ENCODE measurements at places on chromosomes 16 and 17. TPM values are rescaled to one million over a fixed set of nuclear protein-coding genes. Genes with fewer than 3 reads are reported as not detected.

Gene GCGR
- total RNA-seq = 0.52 TPM

DNA sequence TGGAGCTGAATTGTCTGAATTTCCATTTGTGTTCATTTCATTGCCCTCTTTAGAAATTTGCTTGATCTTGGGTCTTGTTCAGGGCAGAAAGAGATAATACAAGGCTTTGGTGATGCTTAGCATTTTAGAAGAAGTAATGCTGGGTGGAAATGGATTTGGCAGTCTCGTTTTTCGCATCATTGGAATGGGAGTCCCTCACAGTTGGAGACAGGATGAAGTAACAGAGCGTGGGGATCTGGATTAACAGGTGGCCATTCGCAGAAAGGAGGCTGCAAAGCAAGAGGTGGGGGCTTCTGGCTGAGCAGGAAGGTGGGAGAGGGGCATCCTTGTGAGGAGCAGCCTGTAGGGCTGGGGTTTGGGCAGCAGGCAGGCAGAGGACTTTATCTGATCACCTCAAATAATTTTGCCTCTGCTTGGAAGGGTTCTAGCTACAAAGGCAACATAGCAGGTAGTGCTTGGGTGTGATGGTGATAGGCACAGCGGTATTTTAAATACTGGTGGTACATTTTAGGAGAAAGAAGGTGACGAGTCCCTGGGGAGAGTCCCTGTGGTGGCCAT, 17.0 kb downstream of the KSR1 start:
- no peaks in the 10 kb centered on the region for H3K36me3 ChIP-seq
- DNase-seq = no peak
- H3K27ac ChIP-seq = peak overlapping the region; percentile 69
- peaks cover 59% of the 10 kb centered on the region for H3K4me1 ChIP-seq
- H3K27me3 ChIP-seq = no peaks in the 10 kb centered on the region

- no peak overlapping the region for H3K4me3 ChIP-seq
- H3K27ac ChIP-seq = no peak overlapping the region
- no peak for DNase-seq
- H3K27me3 ChIP-seq = no peaks in the 10 kb centered on the region
Observed at GRCh38 chr17:10666906-10667305, 9.8 kb upstream of the MYH3 start.

DNA sequence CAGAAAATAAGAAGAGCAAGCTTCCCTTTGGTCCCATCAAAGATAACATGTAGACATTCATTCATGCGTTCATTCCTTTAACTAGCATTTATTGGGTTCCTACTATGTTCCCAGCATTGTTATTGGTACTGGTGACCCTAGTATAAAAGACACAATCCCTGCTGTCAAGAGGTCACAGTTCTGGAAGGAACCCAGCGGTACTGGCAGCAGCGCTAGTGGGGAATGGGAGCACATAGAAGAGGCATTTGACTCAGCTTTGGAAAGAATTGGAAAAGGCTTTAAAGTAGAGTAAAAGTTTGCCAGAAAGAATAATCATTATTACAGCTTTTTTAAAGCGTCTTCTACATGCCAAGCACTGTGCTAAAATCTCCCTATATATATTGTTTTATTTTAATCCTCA, 41.7 kb upstream of the NF1 start:
- H3K4me3 ChIP-seq = no peak overlapping the region
- no peaks in the 10 kb centered on the region for H3K36me3 ChIP-seq
- H3K27ac ChIP-seq = no peak overlapping the region
- H3K27me3 ChIP-seq = no peaks in the 10 kb centered on the region
- no peaks in the 10 kb centered on the region for H3K4me1 ChIP-seq
- DNase-seq = no peak

DNA sequence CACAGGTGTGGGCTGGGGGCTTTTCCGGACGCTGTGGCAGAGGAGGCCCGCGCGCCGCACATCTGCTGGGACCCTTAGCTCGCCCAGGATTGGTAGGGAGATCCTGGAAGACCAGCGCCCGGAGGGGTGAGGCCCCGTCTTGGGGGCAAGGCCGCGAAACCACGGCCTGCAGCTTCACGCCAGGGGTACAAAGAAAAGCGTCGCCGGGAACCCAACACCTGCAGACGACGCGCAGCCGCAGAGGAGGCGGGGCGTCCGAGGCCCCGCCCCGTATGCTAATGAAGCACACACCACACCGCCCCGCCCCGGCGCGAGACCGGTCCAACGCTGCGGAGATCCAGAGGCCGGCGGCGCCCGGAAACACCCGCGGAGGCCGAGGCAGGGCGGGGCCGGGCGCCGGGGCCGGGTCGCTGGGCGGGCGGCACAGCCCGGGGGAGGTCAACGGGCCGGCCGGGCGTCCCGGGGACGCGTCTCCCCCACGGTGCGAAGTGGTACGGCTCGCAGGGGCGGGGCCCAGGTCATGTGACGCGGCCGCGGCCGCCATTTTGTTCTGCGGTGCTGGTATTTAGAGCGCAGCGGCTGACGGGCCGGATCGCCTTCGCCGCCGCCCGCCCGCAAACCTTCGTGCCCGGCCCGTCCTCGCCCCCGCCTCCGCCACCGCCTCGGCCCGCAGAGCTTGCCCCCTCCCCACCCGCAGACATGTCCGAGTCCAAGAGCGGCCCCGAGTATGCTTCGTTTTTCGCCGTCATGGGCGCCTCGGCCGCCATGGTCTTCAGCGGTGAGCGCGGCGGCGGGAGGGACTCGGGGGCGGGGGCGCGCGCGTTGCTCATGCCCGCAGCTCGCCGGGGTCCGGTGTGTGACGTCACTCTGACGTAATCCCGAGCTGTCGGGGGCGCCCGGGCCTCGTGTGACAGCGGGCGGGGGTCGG, at the start of gene ATP6V0C:
Gene ATP6V0C (plus strand): TSS at position 548 of the 928 bp plus-strand sequence. CDS start 152 bp downstream, at position 700.
- peaks cover 54% of the 10 kb centered on the region for H3K4me1 ChIP-seq
- DNase-seq = peak; percentile 96
- no peaks in the 10 kb centered on the region for H3K36me3 ChIP-seq
- H3K27ac ChIP-seq = peak within 1 kb of the TSS; percentile 99

DNA sequence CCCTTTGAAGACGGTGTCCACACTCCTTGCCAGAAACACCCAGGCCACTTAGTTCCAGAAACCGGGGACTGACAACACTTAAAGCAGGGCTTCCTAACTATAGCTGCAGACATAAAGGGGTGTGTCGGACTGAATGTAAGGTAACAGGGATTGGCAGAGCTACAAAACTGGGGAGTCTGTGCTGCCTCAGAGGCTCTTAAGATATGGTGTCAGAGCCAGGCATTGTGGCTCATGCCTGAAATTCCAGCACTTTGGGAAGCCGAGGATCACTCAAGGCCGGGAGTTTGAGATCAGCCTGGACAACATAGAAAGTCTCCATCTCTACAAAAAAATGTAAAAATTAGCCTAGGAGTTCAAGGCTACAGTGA, 14.2 kb upstream of the NLRC3 start:
- no peaks in the 10 kb centered on the region for H3K4me1 ChIP-seq
- H3K27ac ChIP-seq = no peak overlapping the region
- no peaks in the 10 kb centered on the region for H3K36me3 ChIP-seq
- no peak for DNase-seq

Gene SARM1
- 13.7 TPM for total RNA-seq

DNA sequence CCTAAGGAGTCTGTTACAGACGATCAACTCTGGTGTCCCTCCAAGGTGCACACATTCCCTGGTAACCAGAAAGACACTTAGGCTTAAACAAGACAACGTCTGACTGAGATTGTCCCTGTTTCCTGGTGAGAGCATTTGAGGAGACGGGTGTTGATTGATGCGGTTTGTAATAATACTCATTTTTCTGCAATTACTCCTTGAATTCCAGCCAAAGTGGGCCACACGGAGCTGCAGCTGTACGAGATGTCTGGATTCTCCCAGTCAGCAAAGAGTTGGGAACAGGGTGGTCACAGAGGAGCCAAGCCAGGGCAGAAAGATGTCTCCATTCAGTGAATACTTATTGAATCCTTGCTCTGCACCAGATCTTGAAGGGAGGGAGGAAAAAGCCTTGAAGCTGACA, 30.9 kb upstream of the CES5A start:
- H3K27me3 ChIP-seq = no peaks in the 10 kb centered on the region
- no peak overlapping the region for H3K27ac ChIP-seq
- no peak overlapping the region for H3K4me3 ChIP-seq
- no peak for DNase-seq

Gene TMEM132E
- total RNA-seq = not detected

- no peak within 1 kb of the TSS for H3K4me3 ChIP-seq
- H3K4me1 ChIP-seq = no peaks in the 10 kb centered on the region
- no peaks in the 10 kb centered on the region for H3K36me3 ChIP-seq
- H3K27ac ChIP-seq = no peak within 1 kb of the TSS
- no peak for DNase-seq
Observed at GRCh38 chr16:57970970-57971369, at the start of gene CNGB1. Gene CNGB1, minus strand, starts transcription at chr16:57971128. Its CDS starts 3,842 bp downstream, at chr16:57967286.

GRCh38 chr16:60674241-60674640, 1362.0 kb downstream of the CDH8 start:
- H3K4me1 ChIP-seq = no peaks in the 10 kb centered on the region
- no peak overlapping the region for H3K4me3 ChIP-seq
- no peaks in the 10 kb centered on the region for H3K36me3 ChIP-seq
- no peaks in the 10 kb centered on the region for H3K27me3 ChIP-seq
- DNase-seq = no peak
- H3K27ac ChIP-seq = no peak overlapping the region

Gene PRSS36
- 65.3 TPM for total RNA-seq

Gene DNAH2
- total RNA-seq = 0.26 TPM

DNA sequence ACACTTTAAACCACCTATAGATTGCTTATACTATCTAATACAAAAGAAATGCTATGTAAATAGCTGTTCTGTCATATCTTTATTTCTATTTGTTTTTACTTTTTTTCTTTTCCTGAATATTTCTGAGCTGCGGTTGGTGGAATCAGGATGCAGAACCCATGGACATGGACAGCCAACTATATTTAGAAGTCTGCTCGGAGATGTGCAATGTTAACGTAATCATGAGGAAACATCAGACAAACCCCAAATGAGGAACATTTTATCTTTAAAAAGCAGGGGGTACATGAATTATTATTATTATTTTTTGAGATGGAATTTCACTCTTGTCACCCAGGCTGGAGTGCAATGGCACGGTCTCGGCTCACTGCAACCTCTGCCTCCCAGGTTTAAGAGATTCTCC, 31.4 kb upstream of the GHDC start:
- no peak overlapping the region for H3K27ac ChIP-seq
- no peaks in the 10 kb centered on the region for H3K27me3 ChIP-seq
- no peak overlapping the region for H3K4me3 ChIP-seq
- no peaks in the 10 kb centered on the region for H3K4me1 ChIP-seq
- no peak for DNase-seq
- peaks cover 5% of the 10 kb centered on the region for H3K36me3 ChIP-seq

DNA sequence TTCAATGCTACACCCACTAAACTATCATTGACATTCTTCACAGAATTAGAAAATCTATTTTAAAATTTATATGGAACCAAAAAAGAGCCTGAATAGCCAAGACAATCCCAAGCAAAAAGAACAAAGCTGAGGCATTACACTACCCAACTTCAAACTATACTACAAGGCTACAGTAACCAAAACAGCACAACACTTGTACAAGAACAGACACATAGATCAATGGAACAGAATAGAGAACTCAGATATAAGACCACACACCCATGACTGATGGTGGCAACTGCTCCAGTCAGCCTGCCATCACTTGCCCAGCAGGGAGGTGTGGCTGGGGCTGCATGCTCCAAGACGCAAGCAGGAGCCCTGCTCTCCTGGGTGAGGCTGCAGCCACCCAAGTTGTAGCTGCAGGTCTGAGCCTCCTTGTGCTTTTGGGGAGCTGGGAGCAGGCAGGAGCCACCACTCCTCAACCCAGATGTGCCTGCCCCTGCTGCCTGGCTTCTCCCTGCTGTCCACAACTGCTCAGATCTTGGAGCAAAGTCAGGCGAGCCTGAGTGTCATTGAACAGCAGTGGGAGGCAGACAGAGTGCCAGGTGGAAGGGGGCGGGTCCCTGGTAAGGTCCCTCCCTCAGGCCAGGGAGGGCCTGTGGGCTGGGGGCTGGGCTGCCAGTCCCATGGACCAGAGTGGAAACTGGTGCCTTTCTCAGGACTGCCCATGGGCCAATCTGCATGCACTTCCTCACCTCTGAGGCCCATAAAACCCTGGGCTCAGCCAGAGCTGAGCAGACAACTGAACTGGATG, 24.7 kb downstream of the SSH2 start:
- H3K36me3 ChIP-seq = no peaks in the 10 kb centered on the region
- no peak overlapping the region for H3K27ac ChIP-seq
- DNase-seq = no peak
- peaks cover 5% of the 10 kb centered on the region for H3K4me1 ChIP-seq

GRCh38 chr16:81646561-81646960, 132.5 kb upstream of the PLCG2 start:
- H3K27ac ChIP-seq = no peak overlapping the region
- no peak for DNase-seq
- H3K4me1 ChIP-seq = peaks cover 14% of the 10 kb centered on the region
- no peaks in the 10 kb centered on the region for H3K27me3 ChIP-seq
- H3K36me3 ChIP-seq = no peaks in the 10 kb centered on the region

DNA sequence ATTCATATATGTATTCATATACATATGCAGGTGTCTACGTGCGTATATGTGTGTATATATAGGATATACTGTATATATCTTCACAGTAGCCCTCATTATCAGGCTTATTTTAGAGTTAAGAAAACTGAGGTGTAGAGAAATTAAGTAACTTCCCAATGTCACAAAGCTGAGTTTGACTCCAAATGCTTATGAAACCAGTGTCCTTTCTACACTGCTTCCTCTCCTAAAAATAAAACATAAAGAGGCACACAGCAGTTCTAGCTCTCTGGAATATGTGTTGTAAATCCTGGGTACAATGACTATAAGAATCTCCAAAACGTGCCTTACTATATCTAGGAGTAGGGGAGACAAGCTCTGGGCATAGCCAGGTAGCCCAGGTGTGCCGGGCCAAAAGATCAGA, 40.0 kb upstream of the CCL1 start:
- DNase-seq = no peak
- H3K27ac ChIP-seq = no peak overlapping the region
- no peak overlapping the region for H3K4me3 ChIP-seq
- H3K4me1 ChIP-seq = no peaks in the 10 kb centered on the region

GRCh38 chr16:27258241-27258734, 10.3 kb downstream of the NSMCE1 start:
- no peaks in the 10 kb centered on the region for H3K27me3 ChIP-seq
- H3K27ac ChIP-seq = peak overlapping the region; percentile 17
- no peak overlapping the region for H3K4me3 ChIP-seq
- H3K4me1 ChIP-seq = peaks cover 8% of the 10 kb centered on the region

GRCh38 chr17:537133-537532, 177.5 kb downstream of the VPS53 start:
- no peak overlapping the region for H3K27ac ChIP-seq
- no peak overlapping the region for H3K4me3 ChIP-seq

Gene TXNL4B
- 7.3 TPM for total RNA-seq

- no peak overlapping the region for H3K27ac ChIP-seq
- no peak overlapping the region for H3K4me3 ChIP-seq
- no peaks in the 10 kb centered on the region for H3K4me1 ChIP-seq
- no peaks in the 10 kb centered on the region for H3K36me3 ChIP-seq
- no peaks in the 10 kb centered on the region for H3K27me3 ChIP-seq
Observed at GRCh38 chr16:9840761-9841665, 341.2 kb downstream of the GRIN2A start.

Gene BTBD17
- not detected for total RNA-seq

GRCh38 chr17:56831369-56832095, 2.2 kb downstream of the C17orf67 start:
- no peaks in the 10 kb centered on the region for H3K36me3 ChIP-seq
- peaks cover 65% of the 10 kb centered on the region for H3K4me1 ChIP-seq
- no peaks in the 10 kb centered on the region for H3K27me3 ChIP-seq
- no peak overlapping the region for H3K4me3 ChIP-seq
- no peak for DNase-seq

Gene QRICH2
- 1.6 TPM for total RNA-seq

- H3K4me3 ChIP-seq = no peak overlapping the region
- peaks cover 38% of the 10 kb centered on the region for H3K4me1 ChIP-seq
- H3K27me3 ChIP-seq = no peaks in the 10 kb centered on the region
- DNase-seq = no peak
- H3K36me3 ChIP-seq = no peaks in the 10 kb centered on the region
Observed at GRCh38 chr16:67804853-67805542, 1.4 kb downstream of the RANBP10 start.

Gene CHRNB1
- total RNA-seq = 8.8 TPM

Gene KIFC3
- 120 TPM for total RNA-seq

Data from body of pancreas (tissue), 4 donors.